Mesenteric fat pad (tissue), 1 donor: ENCODE measurements at places on chromosomes 3 and 15.

GRCh38 chr3:27681249-27681748 lies 40.8 kb downstream of the EOMES start:
- DNase-seq = no peak

- no peak for DNase-seq
Measured at GRCh38 chr3:56775838-56776555, 25.8 kb downstream of the ARHGEF3 start.

DNA sequence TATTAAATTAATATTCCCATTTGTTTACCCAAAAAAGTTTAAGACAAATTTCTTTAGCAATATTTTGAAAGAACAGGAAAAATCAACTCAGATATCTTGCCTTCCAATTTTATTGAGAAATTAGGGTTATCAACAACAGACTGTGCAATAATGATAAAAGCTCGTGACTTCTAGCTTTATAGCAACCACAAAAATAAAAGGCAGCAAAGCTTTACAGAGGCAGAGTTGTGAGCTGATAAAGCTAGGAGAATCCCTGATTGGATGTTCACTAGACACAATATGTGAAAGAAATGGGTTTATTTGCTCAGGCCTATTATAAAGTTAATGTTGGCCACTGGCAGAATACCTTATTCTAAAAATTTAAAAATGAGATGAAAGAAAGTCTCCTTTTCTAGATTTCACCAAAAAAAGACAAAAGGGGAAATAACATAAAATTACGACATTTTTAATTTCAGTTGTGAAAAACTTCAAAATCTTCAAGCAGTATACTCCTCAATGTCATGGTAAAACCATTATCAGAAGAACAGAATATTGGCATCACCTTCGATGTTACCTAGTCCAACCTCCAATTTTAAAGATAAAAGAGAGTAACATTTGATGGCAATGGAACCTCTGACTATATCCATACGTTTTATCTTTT lies 2.8 kb downstream of the VPS13C start:
- no peak for DNase-seq

GRCh38 chr15:35505809-35506208 lies 40.2 kb downstream of the DPH6 start:
- no peak for DNase-seq

- DNase-seq = no peak
Measured at GRCh38 chr3:15794842-15795650, 2.7 kb downstream of the ANKRD28 start.

DNA sequence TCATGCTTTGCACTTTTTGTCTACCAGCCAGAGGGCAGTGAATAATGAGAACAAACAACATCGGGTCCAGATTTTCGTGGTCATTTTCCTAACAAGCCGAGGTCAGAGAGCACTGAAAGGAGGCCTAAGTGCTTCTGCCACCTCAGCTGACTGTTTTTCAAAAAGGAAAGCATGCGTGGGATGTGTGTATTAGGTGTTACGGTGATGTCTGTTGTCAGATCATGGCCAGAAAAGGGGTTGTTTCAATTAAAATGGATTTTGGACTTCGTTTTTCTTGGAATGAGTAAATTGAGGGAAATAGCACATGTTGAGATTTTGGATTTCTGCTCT lies 99.5 kb downstream of the APBA2 start:
- DNase-seq = no peak

GRCh38 chr15:40343512-40343911 lies 2.8 kb upstream of the CCDC9B start:
- no peak for DNase-seq

GRCh38 chr15:42611532-42611931 lies 36.1 kb downstream of the STARD9 start:
- no peak for DNase-seq

- DNase-seq = no peak
Measured at GRCh38 chr3:150970665-150971324, 1.7 kb downstream of the CLRN1 start.

DNA sequence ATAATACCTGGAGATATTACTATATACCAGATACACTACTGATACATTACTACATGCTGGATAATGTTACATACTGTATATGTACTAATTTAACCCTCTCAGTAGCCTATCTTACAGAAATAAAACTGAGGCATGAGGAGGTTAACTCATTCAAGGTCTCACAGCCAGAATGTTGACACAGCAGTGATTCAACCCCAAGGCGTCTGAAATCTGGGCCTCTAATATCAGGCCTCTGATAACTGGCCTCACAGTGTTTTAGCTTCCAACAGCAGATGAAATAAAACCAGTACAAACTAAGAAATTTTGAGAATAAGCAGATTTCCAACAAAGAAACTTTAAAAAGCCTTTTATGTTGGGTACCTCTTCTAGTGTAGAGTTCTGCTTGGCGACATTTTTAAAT lies 23.4 kb downstream of the DZIP1L start:
- no peak for DNase-seq
